ENCODE measurements at places on chromosomes 5 and 9. TPM values are rescaled to one million over a fixed set of nuclear protein-coding genes. Genes with fewer than 3 reads are reported as not detected.

- no peak for DNase-seq
These were observed at the start of gene PCDHA2 for GRCh38 chr5:140794595-140795258. Gene PCDHA2, plus strand, starts transcription at chr5:140794852.

DNA sequence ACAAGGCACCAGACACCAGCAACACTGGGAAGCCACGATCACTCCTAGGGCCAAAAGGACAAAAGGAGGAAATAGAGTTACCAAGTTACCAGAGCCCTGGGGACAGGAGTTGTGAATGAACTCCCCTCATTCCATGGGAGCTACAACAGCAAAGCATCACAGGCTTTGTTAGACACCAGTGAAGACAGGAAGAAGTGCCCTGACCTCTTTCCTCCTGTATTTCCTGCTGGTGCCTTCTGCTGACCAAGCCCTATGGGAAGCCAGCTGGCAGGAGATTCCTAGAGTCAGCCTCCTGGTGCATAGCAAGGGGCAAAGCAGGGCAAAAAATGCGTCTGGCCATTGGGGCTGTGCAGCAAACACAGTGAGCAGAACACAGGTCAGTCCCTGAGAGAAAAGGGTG, 374.7 kb downstream of the ZSWIM6 start:
- DNase-seq: no peak

GRCh38 chr5:124504081-124504916, 242.1 kb downstream of the ZNF608 start:
- DNase-seq: no peak

The C9orf153 gene
- total RNA-seq: 0.41 TPM

GRCh38 chr5:56384186-56384585, 151.1 kb upstream of the ANKRD55 start:
- DNase-seq: no peak

GRCh38 chr9:7216004-7216841, 458.4 kb downstream of the KDM4C start:
- DNase-seq: no peak

DNA sequence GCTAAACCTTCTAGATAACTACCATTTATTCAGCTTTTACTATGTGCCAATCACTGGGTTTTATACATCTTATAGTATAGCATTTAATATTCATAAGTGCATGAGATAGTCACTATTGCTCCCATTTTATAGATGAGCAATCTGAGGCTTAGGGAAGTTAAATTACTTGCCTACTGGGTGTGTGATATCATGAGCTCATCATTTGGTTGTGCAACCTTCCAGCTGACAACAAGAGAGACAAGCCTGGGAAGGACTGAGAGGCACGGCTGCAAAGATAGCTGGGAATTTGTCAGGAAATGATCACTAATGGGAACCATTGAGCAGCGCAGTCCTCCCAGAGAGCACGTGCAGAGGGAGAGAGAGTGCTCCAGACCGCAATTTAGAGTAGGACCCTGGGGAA, 481.6 kb upstream of the KIF2A start:
- no peak for DNase-seq

The RNF224 gene
- not detected for total RNA-seq

DNA sequence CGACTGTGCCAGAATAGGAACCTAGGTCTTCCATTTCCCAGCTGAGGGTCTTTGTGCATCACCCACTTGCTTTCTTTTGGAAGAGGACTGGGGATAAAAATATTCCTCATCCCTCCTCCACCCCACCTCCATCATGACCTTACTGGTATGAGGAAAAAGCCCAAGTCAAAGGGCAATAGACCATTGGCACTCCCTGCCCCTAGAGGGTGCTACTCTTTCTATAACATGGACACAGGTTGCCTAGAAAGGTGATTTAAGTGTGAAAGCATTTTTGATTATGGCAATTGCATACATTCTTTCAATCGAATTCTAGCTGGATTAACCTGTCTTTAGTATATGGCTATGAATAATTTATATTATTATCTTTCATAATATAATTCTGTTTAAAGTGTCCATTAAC, 22.8 kb upstream of the ZNF618 start:
- DNase-seq: no peak

- no peak for DNase-seq
These were observed 365.1 kb upstream of the RIOK2 start for GRCh38 chr5:97547999-97548738.

The PRDM9 gene
- not detected for total RNA-seq

The PNPLA7 gene
- 6.1 TPM for total RNA-seq

GRCh38 chr5:156815988-156816599, 34.0 kb upstream of the PPP1R2B start:
- DNase-seq: no peak

DNA sequence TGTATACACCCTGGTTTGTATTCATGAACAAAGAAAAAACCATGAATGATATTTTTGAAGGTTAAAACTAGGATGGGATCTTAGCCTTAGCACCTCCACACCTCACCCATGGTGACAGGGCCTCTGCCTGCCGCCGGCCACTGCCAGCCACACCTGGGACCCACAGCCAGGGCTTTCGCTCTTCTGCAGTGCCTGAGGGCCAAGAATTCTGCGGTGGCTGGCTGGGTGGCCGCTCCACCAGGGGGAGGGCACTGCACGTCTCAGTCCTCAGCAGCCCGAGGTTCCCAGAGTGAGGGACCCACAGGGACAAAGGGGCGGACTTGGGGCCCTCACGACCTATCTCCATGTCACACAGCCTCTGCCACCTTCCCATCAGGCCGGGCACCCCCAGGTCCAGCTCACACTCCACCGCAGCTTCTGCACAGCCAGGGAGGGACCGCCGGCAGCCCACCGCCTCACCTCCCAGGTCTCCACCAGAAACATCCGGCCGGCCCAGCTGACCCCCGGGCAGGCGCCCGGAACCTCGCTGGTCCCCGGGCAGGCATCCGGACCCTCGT, 6.9 kb downstream of the EXD3 start:
- DNase-seq: no peak

The HRCT1 gene
- 9.3 TPM for total RNA-seq

The SLC34A1 gene
- not detected for total RNA-seq

The ANKRD33B gene
- 2.0 TPM for total RNA-seq

DNA sequence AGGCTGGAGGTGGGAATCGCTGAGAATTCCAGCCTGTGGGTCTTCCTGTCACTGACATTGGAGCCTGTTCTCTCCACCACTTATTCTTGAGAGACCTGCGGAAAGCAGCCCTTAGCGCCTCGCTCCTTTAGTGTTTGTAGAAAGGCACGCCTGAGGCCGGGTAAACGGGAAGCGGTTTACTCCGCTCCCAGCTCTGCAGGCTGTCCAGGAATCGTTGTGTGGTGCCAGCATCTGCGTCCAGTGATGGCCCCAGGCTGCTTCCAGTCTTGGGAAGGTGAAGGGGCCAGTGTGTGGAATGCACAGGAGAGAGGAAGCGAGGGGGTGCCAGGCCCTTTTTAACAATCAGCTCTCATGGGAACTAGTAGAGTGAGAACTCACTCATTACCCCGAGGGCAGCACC, 44.6 kb upstream of the FCN2 start:
- DNase-seq: no peak

The KIAA1191 gene
- 79.6 TPM for total RNA-seq

GRCh38 chr5:153968761-153969562, 69.7 kb downstream of the FAM114A2 start:
- DNase-seq: no peak

GRCh38 chr9:110156416-110156815, 51.5 kb downstream of the C9orf152 start:
- DNase-seq: no peak
